ENCODE measurements at places on chromosomes 6 and 20. TPM values are rescaled to one million over a fixed set of nuclear protein-coding genes. Genes with fewer than 3 reads are reported as not detected.

Gene FOXA2
- not detected for total RNA-seq

Gene RPS6KA2
- 6.5 TPM for total RNA-seq

Gene EYS
- not detected for total RNA-seq

GRCh38 chr20:4038047-4038459 lies 22.7 kb upstream of the RNF24 start:
- DNase-seq = peak; percentile 92

GRCh38 chr20:58028123-58028522 lies 200.3 kb downstream of the ANKRD60 start:
- no peak for DNase-seq

DNA sequence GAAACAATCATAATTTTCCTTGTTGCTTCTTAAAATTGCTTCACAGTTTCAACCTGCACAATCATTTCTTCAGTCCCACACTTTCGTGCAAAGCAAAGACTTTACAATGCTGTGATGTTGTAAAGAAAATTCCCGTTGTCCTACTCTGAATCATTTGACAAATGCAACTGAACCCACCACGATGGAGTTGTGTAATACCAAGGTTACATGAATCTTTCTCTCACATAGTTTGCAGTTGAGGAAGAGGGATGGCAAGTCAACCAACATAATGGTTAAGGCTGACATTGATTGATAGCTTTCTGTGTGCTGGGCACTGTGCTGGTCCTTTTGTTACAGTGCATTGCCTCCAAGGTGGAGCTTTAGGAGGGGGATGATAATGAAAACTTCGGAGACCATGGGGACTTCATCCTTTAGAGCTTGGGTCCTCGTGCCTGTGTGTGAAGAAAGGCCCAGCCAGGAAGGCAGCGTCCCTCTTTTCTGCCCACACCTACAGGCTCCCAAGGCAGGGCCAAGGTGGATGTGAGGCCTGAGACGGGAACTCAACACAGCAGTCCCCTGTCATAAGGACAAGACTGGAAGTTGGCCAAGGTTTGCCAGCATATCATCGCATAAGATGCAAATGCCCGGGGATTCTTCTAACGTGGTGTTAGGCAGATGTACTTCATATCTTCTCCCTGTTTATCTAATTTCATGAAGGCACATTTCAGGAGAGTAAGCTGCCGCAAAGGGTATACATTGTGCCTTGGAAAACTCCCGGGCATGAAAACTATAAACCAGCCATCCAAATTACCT lies 96.9 kb downstream of the LY86 start:
- DNase-seq = no peak

GRCh38 chr6:113120582-113121285 lies 736.4 kb upstream of the MARCKS start:
- no peak for DNase-seq

DNA sequence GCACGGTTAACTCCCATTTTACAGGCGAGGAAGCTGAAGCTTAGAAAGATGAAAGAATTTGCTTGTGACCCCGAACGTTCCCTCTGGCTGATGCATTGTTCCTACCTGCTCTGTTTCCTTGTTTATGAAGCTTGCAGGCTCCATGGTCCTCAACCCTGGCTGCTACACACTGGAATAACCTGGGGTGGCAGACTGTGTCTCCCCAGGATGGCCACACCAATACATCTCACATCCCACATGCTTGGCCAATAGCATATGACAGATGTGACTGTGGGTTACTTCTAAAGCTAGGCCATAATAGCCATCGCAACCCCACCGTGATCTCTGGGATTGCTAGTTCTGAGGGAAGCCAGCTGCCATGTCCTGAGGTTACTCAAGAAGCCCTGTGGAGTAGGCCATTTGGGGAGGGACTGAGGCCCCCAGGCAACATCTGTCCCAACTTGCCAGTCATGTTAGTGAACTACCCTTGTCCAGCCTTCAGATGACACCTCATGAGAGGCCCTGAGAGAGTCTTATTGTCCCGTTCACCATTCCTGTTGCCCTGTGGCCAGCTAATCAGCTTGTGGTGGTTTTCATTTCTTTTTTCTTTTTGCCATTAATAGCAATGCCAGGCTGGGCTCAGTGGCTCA lies 6.7 kb upstream of the FAM110A start:
- no peak for DNase-seq

DNA sequence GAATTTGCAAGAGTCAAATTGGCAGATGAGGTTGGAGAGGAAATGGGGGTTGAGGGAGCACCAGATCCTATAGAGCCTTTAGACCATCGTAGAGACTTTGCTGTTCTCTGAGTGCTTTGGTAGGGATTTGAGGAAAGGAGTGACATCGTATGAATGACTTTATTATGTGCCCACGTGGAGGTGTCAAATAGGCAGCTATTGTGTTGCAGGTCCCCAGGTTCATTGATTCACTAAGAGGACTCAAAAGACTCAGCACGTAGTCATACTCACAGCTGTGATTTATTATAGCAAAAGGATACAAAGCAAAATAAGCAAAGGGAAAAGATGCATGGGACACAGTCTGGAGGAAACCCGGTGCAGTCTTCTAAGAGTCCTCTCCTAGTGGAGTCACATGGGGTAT lies 2.2 kb downstream of the MTRES1 start:
- no peak for DNase-seq

Data from activated CD4-positive, alpha-beta memory T cell treated with anti-CD3 and anti-CD28 coated beads, Interleukin-2, amount 10 ng/mL, durations not matched to agents 7 days and 5 days (primary cell).